ENCODE measurements at places on chromosomes 11 and 22.

- DNase-seq: no peak
Observed at GRCh38 chr11:122923302-122923701, 40.7 kb downstream of the JHY start.

DNA sequence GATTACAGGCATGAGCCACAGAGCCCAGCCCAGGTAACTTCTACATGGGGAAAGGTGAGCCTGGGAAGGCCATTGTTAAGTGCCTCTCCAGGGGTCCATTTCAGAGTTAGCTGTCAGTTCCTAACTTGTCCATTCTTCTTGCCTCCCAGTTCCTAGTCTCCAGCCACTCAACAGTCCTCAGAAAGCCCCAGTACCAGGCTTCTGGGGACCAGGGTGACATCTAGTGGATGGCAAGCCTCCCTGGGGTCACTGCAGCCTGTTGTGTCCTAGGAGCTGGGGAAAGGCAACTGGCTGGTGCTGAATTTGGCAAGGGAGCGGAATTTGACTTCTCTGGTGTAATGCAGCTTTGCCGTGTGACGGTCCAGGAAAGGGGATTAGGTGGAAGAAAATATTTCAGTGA lies 2.1 kb downstream of the LGALS12 start:
- peak; percentile 27 for DNase-seq

GRCh38 chr11:62892077-62892922 lies 11.6 kb downstream of the SLC3A2 start:
- no peak for DNase-seq

- DNase-seq: no peak
Observed at GRCh38 chr11:120565466-120566155, 54.1 kb downstream of the GRIK4 start.

DNA sequence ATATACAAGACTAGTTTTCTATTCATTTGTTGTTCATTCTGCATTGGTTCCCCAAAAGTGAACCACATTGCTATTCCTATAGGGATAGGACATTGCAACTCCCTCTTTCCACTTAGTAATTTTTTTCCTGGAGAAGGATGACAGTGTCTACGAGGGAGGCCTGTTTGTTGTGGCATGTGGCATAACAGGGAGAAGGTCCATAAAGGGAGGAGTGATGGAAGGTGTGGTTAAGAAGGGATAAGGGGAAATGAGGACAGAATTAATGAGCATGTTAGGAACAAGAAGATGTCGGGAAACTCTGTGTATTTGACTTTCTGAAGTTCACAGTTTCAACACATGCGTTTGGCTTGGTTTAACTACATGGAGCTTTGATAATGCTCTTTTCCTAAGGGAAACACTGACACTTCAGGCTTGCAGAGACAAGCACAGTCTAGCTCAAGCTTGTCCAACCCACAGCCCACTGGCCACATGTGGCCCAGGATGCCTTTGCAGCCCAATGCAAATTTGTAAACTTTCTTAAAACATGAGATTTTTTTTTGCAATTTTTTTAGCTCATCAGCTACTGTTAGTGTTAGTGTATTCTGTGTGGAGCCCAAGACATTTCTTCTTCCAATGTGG lies 149.7 kb downstream of the TRPC6 start:
- no peak for DNase-seq

DNA sequence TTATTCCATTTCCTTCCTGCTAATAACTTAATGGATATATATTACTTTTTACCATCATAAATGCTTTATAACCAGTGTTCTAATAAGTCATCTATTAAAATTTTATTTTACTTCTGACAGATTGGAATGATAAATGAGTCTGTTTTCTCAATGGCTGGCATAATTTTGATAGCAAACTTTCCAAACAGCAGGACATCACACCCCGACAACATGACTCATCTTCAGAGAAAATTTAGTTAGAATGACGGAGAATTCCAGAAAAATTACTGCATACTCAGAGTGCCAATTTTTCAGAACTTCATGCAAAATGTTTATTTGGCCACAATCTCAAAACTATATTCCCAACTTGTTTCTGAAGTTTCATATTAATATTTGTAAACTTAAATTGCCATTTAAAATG lies 174.4 kb downstream of the SWAP70 start:
- no peak for DNase-seq

DNA sequence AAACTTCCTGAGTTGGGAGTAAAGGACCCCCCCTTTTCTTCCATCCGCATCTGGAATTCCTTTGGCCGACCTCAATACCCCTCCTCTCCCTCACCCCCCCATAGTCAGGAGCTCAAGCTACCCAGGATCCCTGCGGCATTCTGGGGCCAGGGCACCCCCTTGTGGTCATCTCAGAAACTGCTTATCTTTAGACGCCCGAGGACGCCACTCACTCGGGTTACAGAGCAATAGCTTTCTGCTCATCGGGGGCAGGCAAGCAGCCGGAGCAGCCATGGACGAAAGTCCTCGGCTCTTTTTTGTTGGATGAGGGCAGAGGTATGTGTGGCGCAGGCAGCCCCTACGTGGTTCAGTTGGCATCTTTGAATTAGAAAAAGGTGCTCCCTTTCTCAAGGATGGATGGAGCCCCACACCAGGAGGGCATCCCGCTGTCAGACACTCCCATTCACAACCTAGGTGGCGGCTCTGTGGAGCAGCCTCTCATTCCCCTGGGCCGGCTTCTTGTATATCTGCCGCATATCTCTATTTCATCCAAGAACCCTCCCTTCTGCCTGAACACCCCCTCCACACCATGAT lies 2.3 kb downstream of the C1QTNF5 start:
- peak; percentile 81 for DNase-seq

DNA sequence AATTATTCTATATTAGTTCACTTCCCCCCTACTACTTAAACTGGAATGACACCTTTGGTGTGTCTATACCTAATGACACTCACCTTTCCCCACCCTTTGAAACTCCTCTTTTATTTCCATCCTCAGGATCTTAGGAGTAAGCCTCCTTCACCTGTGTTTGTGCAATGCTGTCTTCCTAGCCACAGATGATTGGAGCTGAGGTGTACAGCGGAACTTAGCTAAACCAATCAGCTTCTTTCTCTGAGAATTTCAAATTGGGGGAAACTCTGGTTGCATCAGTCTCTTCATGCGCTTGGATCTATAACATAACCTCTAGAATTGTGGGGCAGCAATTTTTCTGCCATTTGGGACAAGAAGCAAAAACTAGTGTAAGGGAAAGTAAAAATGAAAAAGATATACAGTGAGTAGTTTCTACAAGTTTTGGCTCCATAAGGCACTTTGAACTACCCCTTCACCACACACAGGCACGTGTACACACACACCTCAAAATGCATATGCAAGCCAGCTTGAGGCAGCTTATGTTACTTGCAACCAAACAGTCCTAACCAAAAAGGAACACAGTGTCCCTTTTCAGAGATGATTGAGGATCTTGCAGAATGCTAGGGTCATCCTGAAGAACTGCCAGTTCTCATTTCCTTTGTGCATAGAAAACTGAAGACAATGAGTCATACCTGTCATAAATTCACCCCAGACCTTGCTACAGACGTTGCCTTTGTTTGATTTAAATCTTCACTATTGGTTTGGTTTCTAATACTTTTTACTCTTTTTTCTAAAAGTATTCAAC lies 36.0 kb upstream of the LDLRAD3 start:
- no peak for DNase-seq

DNA sequence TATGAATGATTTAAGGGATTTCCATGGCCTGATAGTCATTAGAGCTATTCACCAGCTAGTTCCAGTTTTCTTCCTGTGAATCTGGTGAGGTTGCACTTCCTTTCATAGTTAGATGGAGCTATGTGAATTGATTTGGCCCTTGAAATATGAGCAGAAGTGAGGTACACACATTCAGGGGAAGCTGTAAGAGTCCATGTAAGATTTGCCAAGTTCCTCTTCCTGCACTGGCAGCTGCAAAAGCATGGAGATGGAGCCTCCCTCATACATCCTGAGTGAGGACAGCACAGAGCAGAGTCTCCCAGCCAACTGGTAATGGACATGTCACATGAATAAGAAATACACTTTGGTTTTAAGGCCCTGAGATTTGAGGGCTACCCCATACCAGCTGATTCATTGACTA lies 111.7 kb downstream of the CD44 start:
- DNase-seq: no peak

DNA sequence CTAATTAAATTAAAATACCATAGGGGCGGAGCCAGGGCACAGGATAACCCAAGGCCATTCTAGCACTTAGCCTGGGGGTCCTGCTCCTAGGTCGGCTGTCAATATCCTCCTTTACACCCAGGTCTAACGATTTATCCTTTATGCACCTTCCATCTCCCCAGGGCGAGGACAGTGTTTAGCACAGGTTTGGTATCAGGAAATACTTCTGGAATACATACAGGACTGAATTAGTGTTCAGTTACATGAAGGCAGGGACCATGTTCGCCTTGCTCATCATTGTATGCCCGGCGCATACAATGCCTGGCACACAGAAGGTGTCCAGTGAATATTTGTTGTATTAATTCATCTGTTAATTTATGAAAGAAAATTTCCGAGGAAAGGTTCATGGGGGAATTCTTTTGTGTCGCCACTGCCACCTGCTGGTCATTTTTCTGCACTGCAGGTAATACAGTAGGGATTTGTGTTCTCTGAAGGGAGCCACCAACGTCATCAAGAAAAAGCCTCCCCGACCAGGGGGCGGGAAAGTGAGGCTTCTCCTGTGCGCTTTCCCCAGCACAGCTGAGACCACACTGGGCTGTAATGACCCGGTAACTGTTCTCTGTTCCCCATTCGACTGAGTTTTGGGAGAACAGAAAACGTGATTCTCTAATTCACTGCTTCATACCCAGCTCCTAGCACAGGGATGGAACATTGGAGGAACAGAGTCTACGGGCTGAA lies 68.7 kb upstream of the ASPHD2 start:
- peak; percentile 77 for DNase-seq

DNA sequence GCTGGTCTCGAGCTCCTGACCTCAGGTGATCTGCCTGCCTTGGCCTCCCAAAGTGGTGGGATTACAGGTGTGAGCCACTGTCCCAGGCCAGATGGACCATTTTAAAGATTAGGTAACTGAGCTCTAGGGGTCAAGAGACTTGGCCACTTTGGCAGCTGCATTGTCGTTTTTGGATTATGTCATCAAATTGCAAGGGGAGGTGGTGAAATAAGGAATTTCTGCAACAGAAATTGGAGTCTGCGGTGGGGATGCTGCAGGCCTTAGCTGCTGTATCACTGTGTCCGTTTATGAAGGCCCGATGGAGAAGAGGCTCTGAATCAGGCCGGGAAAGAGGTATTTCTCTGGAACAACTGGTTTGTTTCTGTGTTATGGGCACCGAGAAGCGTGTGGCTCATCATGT lies 34.6 kb downstream of the PTPRJ start:
- no peak for DNase-seq

DNA sequence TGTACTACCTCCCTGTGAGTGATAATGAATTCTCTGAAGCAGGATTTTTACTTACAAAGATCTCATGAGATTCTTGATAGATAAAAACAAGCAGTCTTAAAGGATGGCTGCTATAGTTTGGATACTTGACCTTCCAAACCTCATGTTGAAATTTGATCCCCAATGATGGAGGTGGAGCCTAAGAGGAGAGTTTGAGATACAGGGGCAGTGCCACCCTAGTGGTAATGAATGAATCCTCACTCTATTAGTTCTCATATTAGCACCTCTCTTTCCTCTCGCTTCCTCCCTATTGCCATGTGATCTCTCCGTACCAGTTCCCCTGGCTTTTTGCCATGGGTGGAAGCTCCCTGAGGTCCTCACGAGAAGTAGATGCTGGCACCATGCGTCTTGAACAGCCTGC lies 37.9 kb upstream of the OR8B8 start:
- DNase-seq: no peak

GRCh38 chr11:46049325-46049897 lies 71.8 kb downstream of the PHF21A start:
- no peak for DNase-seq
